ENCODE measurements at places on chromosomes 2 and 18.
A peak's percentile ranks its signal among the peaks of the same experiment; 100 is the strongest.

DNA sequence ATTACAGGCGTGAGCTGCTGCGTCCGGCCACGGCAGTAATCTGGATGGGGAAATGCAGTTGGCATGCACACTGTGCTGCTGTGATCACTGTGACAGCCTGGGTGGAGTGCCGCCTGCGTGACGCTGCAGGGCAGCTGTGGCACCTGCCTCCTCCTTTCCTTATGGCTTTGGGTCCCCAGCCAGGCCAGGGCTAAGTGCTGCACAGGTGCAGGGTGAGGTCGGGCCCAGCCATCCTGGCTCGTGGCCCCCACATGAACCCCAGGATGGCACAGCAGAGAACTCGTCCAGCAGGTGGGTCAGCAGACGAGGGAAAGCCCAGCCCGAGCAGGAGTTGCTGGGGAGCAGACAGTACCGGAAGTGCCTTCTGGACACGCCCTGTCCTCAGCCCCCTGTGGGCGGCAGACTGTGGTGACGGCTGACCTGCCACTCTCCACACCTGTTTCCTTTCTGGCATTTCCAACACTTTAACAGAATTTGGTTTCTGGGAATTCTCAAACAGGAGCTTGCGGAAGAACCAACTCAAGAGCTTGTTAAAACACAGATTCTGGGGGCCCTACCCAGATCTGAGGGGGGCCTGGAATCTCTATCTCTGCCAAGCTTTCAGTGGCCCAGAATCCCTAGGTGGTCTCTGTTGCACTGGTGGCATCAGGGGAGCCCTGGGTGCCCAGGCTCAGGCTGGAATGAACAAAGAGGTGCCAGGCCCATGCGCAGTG lies 16.9 kb downstream of the HS1BP3 start:
- H3K27ac ChIP-seq = no peak overlapping the region
- no peak overlapping the region for H3K4me3 ChIP-seq
- H3K27me3 ChIP-seq = no peaks in the 10 kb centered on the region
- H3K36me3 ChIP-seq = no peaks in the 10 kb centered on the region

GRCh38 chr2:137893145-137893544 lies 71.1 kb upstream of the HNMT start:
- H3K36me3 ChIP-seq = no peaks in the 10 kb centered on the region
- H3K27me3 ChIP-seq = no peaks in the 10 kb centered on the region
- no peak overlapping the region for H3K27ac ChIP-seq
- no peak overlapping the region for H3K4me3 ChIP-seq
- no peaks in the 10 kb centered on the region for H3K4me1 ChIP-seq

DNA sequence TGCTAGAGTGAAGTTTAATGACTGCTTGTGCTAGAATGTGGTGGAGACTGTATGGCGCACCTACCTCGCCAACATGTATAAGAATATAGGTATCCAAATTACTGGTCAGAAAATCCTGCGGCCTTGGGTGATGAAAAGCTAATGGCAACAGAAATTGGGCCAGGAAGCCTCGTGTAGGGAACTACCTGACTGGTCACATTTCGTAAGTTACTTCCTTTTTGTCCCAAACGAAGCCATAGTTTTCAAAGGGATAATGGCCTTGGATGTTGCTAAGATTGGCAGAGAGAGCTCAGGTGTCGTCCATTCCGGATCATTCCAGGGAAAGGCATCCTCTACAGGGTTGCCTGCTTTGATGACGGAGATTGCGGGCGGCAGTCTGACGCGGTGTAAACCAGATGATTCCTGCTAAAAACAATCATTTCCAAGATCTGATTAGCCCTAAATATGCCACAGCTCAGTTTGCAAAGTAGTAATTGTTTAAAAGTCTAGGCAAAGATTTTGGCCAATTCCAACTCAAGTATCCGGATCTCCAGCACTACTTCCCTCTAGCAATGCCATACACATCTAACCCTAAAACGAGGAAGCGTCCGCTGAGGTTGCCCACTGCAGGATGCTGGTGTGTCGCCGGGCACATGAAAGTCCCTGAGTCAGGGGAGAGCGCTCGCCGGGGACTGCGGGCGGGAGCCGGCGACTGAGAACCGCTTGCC lies 708 bp upstream of the MALT1 start:
- no peaks in the 10 kb centered on the region for H3K36me3 ChIP-seq
- peaks cover 19% of the 10 kb centered on the region for H3K4me1 ChIP-seq
- DNase-seq = peak; percentile 21

GRCh38 chr2:182826064-182826463 lies 40.4 kb downstream of the FRZB start:
- H3K4me3 ChIP-seq = no peak overlapping the region
- H3K4me1 ChIP-seq = peaks cover 27% of the 10 kb centered on the region
- no peak overlapping the region for H3K27ac ChIP-seq
- H3K27me3 ChIP-seq = no peaks in the 10 kb centered on the region

GRCh38 chr2:158969715-158970240 lies 1.3 kb downstream of the TANC1 start:
- peaks cover 81% of the 10 kb centered on the region for H3K27me3 ChIP-seq
- H3K4me3 ChIP-seq = peak overlapping the region; percentile 83
- no peak overlapping the region for H3K27ac ChIP-seq

GRCh38 chr2:86623043-86623493 lies 597 bp downstream of the RNF103 start:
- peak overlapping the region; percentile 88 for H3K27ac ChIP-seq
- H3K4me1 ChIP-seq = peaks cover 22% of the 10 kb centered on the region
- H3K36me3 ChIP-seq = no peaks in the 10 kb centered on the region
- DNase-seq = no peak
